ENCODE measurements at places on chromosomes 5 and 9. TPM values are rescaled to one million over a fixed set of nuclear protein-coding genes. Genes with fewer than 3 reads are reported as not detected.

DNA sequence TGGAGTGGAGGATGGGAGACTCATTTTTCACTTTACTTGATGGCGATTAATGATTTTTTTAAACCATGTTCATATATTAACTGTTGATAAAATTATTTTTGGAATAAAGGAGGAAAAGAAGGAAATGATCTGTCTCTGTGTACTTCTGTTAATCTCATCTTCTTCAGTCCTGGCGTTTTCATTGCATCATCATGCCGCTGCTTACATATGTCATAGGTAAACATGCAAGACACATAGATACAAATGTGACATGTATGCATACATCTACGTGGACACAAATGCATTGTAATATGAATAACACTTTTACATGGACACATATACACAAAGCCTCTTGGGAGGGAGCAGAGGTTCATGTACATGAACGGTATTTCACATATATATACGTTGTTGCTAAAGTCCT lies 10.0 kb downstream of the TMEM174 start:
- DNase-seq: no peak

GRCh38 chr9:24932785-24933184 lies 387.1 kb upstream of the IZUMO3 start:
- DNase-seq: no peak

- DNase-seq: no peak
Observed at GRCh38 chr5:22611327-22611726, 241.8 kb downstream of the CDH12 start.

GRCh38 chr9:32378496-32378895 lies 5.9 kb upstream of the ACO1 start:
- DNase-seq: peak; percentile 27

GRCh38 chr5:65693121-65693520 lies 28.8 kb downstream of the SGTB start:
- DNase-seq: no peak

DNA sequence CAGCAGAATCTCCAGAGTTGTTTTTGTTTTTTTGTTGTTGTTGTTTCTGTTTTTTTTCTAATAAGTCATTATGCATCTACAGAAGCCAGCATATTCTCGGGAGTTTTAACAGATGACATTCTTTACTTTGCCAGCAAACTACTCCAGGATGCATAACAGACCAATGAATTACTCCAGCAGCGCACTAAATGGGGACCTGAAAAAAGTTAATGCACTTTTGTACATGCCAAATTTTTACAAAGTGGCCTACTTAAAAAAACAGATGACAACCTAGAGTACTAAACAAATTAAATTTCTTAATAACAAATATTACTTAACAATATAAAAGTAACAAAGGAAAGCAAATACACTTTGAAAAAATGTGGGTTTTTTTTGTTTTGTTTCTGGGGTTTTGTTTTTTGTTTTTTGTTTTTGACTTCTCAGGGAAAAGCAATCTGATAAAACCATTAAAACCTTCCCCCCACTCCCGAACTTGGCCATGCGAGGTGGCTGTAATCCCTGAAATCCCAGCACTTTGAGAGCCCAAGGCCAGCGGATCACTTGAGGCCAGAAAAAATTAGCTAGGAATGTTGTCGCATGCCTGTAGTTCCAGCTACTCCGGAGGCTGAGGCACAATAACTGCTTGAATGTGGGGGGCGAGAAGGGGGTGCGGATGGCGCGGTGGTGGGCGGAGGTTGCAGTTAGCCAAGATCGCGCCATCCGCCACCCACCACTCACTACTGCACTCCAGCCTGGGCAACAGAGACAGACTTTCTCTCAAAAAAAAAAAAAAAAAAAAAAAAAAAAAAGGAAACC lies 352.4 kb downstream of the CETN3 start:
- DNase-seq: no peak

DNA sequence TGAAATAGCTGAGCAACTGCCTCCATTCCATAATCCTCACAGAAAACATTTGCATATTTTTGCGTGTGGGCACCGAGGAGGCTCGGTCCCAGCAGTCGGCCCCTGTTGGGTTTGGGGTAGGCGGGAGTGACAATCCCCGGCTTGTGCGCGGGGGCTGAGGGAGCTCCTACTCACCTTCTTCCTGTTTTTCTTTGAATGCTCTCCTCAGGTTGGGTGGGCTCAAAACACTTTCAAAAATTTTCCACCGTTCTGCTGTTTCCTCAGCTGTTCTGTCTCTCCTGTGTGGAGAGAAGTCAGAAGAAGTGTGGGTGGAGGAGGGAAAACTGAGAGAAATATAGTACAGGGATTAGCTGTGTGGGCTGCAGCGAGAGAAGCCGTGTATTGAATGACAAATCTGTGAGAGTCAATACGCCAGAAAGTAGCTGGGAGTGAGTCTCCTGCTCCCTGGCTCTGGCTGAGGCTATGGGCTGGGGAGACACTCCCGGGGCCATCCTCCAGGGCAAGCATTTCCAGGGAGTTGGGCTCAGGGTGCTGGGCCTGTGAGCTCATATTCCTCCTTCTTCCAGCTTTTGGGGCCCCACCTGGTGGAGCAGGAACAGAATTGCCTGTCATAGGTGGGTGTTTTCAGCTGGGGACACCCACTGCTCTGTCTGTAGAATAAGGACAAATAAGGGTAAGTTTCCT lies 84.7 kb downstream of the CMYA5 start:
- no peak for DNase-seq

- DNase-seq: no peak
Observed at GRCh38 chr5:135472141-135472540, 20.0 kb upstream of the TIFAB start.

DNA sequence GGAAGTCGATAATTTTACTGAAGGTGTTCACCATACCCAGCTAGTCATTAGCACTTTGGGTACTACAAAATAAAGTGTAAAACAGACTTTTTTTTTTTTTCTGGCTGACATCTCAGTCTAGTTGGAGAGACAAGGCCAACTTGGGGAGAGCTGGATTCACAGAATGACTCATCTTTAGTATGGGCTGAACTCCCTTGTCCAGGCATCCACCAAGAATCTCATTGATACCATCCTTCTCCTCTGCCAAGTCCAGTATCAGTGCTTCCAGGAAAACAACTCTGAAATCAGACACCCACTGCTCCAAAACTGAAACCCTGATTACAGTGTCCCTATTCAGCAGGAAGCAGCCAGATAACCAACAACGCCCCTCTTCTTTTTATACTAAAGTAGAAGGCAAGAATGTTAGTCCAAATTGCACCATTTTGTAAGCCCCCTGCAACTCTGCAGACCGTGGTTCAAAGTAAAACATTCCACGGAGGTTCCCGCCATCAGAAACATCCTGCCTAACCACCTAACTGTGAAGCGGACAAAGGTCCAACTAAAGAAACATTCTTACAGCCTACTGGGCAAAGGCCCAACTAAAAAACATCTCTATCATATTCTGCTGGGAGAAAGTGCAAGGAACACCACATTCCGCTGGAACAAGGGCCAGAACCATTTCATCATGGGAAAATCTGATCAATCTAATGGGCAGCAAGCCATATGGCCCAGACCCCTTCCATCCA lies 728.2 kb downstream of the BRINP1 start:
- no peak for DNase-seq

- DNase-seq: peak; percentile 46
Observed at GRCh38 chr5:141951332-141951781, 6.6 kb downstream of the PCDH12 start.

DNA sequence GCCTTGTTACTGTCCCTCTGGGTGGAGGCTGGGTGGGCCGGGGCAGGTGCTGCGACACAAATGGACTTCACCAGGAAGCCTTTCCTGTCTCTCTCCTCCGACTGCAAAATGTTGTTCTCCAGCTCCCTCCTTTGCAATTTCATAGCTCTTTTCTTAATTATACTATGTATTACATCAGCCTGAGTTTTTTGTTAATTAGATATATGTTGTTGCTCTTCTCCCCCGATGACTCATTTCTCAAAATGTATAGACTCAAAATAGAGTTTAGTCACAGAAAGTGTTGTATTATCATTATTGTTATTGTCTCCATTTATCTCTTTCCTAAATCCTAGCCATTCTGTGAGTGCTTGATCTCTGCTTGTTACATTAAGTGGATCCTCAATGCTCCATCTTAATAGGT lies 122.4 kb upstream of the OSMR start:
- DNase-seq: no peak

DNA sequence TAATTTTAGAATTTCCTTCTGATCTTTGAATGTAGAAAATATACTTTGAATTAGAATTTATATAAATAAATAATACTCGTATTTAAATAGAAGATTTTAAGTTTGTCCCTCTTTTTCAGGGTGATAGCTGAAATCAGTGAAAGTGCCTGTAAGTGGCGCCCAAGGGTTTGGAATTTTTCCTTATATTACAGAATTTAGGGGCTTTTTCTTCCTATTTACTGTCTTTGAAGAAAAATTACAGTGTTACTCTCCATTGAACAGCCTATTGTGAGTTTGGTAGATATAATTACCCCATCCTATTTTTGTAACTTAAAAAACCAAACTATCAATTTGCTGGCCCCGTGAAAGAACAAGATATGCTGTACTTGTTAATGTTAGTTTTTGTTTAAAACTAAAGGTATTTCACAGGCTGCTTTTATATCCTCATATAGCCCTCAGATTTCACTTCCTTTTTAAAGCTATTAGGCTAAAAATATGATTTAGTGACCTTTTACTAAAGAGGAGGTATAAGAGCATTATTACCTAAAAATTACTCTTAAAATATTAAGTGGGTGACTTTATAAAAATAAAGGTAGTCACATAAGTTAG lies 3.2 kb downstream of the MAP3K1 start:
- DNase-seq: no peak

GRCh38 chr5:130624805-130625204 lies 540.3 kb downstream of the HINT1 start:
- no peak for DNase-seq

- no peak for DNase-seq
Observed at GRCh38 chr9:77018058-77018968, 1.1 kb upstream of the FOXB2 start.

DNA sequence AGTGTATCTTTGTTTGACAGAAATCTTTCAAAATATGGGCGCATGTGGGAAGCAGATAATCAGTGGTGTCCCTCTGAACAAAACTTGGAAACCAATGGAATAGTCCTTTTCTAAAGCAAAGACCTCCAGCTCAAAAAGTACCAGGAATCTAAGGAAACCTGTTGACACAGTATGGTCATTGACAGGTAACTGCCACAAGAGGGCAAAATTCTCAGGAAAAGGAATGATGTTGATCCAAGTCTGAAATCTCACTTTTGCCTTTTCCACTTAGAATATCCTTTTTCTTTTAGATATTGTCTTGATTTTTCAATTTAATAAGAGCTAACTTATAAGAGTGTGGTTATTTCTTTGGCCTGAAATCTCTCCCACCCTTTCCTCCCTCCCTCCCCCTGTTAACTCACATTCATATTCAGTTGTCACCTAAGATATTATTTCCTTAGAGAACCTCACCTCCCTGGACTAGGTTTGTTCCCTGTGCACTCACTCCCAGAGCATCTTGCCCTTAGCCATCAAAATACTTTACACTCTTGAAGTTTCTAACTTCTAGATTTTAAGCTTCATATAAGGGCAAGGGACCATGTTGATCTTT lies 59.0 kb upstream of the BARX1 start:
- DNase-seq: no peak

- DNase-seq: no peak
Observed at GRCh38 chr5:137833463-137833862, 34.2 kb upstream of the MYOT start.

DNA sequence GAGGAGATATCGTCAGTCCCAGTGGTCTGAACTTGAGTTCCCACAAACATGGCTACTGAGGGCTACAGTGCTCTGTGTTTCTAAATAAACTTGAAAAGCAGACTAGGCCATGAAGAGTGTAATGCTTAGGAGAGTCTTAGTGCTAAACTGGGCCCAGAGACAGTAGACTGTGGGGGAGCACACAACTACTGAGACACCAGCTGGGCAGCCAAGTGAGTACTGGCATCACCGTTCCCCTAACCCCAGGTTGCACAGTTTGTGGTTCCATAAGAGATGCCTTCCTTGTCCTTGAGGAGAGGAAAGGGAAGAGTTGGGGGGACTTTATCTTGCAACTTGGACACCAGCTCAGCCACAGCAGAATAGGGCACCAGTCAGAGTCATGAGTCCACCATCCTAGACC lies 172.1 kb upstream of the DMRTA1 start:
- no peak for DNase-seq

DNA sequence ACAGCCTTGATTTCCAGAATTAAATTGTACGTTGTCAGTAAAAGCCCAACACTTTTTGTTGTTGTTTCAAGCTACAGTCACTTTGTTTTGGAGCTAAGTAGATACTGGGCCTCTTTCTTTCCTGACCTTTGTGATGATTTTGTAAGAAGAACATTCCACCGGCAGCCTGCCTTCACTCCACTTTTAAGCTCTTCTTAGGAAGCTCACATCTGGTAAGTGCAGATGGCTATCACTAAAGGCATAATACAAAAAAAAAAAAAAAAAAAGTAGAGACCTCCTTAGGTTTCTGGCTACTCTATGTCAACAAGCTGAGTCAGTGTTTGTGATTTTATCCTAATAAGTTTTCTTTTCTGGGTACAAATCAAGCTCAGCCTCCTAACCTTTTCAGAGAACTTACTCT lies 1922.1 kb upstream of the WWC1 start:
- DNase-seq: no peak

GRCh38 chr9:107282759-107283622 lies at the start of gene RAD23B:
TSS of gene RAD23B (plus strand) at chr9:107283279. CDS start at chr9:107283630, 351 bp downstream.
- DNase-seq: peak; percentile 100

GRCh38 chr5:140574165-140574564 lies 9.5 kb downstream of the SLC35A4 start:
- no peak for DNase-seq

- DNase-seq: peak; percentile 44
Observed at GRCh38 chr5:165620394-165620793, 2115.0 kb downstream of the MAT2B start.

DNA sequence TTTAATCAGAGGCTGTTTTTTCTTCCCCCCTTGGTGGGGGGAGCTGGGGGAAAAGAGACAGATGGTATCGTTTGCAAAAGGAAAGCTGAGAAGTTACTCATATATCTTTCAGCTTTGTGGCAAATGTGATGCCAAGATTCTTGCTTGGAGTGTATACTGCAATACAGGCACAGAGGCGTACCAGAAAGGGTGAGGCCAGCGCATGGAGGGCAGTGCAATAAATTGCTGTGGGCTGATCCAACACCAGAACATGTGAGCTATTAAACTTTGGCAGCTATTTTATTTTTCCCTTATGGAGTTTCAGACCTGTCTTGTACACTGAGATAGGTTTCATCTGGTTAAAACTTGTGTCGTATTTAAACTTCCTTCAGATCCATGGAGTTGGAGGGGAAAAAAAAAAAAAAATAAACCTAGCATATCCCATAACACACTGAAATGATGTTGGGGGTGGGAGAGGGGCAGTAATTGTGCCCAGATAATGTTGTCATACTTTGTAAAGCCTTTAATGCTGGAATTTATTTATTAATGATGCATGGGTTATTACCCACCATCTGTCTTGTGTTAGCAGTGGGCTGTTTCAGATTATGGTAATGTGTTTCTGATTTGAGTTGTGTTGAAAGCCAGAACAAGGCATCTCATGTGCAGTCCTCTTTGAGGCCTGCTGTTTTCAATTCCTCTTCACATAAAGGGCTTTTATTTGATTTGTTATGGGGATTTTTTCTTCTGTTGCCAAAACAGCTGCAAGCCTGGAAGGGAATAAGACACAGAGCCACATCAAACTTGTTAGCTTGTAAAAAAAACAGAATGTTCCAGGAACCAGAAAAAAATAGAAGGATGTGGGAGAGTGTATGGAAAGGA lies 891.3 kb downstream of the TLE1 start:
- peak; percentile 92 for DNase-seq

TMEM232 gene
- polyA plus RNA-seq: 7.6 TPM

ATP6V0E1 gene
- 153 TPM for polyA plus RNA-seq

NXNL2 gene
- 0.99 TPM for polyA plus RNA-seq

PCDHGA7 gene
- polyA plus RNA-seq: 1.9 TPM

MYOZ3 gene
- 9.8 TPM for polyA plus RNA-seq

PLPP7 gene
- 3.5 TPM for polyA plus RNA-seq

CDC20B gene
- 16.7 TPM for polyA plus RNA-seq

ABLIM3 gene
- polyA plus RNA-seq: 117 TPM

PHYHD1 gene
- polyA plus RNA-seq: 41.9 TPM

ZDHHC11B gene
- polyA plus RNA-seq: 34.7 TPM

Measured in right lung (tissue), 10 donors.